Hindlimb muscle (tissue), 1 donor: ENCODE measurements at places on chromosomes 7 and 10. TPM values are rescaled to one million over a fixed set of nuclear protein-coding genes. Genes with fewer than 3 reads are reported as not detected.
A peak's percentile ranks its signal among the peaks of the same experiment; 100 is the strongest.

DNA sequence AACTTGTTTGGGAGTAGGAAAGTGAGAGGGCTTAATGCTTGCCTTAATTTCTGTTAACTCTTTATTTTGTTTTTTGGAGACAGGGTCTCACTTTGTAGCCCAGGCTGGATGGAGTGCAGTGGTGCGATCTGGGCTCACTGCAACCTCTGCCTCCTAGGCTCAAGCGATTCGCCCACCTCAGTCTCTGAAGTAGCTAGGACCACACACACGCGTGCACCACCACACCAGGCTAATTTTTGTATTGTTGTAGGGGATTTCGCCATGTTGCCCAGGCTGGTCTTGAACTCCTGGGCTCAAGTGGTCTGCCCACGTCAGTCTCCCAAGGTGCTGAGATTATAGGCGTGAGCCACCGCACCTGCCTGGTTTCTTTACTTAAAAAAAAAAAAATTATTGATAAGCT is 1.9 kb downstream of the PPP2R2D start:
- no peak for DNase-seq

DNA sequence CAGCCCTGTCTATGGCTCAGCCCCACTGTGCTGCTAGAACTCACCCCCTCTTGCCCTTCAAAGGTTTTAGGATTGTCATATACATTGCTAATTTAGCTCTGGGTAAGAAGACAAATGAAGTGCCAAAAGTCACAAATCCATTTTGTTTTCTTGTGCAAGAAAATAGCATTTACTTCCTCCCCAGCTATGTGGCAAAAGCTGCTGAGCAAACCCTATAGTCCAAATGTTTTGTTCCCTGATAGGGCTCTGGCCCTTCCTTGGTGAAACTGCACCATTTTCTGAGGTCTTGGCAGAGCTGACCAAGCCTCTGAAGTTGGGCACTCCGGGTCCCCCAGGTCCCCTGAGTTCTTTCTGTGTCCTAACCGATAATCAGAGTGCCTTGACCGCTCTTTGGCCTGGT is 84.1 kb upstream of the GJD4 start:
- DNase-seq: no peak

DNA sequence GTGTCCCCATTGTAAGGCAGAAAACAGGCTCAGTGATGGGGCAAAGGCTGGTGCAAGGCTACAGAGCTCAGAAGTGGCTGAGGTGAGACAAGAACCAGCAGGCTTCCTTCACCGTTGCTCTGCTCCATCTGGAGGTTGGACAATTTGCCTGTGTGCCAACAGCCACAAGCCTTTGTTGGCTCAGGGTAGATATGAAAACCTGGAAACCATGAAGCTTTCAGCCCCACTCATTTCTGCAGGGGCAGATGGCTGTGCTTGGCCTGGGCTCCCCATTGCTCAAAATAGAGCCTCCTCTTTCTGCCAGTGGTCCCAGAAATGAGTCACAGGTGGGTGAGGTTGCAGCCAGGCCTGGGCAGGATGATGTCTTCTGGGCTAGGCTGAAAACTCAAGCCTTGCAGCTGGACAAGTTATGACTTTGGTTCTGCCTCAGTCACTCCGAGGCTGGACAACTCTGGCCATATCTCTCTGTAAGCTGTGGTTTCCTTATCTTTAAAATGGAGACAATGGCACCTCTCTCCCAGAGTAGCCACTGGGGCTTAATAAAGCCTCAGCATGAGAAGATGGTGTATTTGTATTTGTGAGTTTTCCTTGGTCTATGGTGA is 12.2 kb upstream of the ZNF273 start:
- DNase-seq: no peak

- DNase-seq: no peak
These were observed 345.5 kb upstream of the POM121L12 start for GRCh38 chr7:52689912-52690311.

GRCh38 chr10:131019696-131020095 is 291.8 kb downstream of the TCERG1L start:
- DNase-seq: no peak

BLVRA gene
- polyA plus RNA-seq: 29.3 TPM

- DNase-seq: no peak
These were observed 119.0 kb downstream of the BTAF1 start for GRCh38 chr10:92042541-92042940.

VSTM4 gene
- 53.3 TPM for polyA plus RNA-seq

CCDC186 gene
- polyA plus RNA-seq: 10.3 TPM

DNA sequence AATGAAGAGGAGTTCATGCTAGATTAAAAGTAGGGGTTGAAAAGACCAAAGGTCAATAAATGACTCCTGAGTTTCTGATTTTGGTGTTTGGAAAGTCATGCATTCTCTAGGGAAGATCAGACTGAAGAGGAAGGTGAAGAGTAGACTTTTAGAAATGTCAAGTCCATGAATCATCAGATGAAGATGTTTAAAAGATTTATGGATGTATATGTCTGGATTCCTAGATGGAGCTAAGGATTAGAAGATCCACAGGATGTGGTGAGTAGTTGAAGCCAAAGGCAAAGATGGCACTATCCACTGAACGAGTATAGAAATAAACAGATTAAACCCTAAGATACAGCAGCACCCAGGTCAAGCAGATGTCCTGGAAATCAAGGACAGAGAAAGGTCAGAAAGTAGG is 298.5 kb downstream of the GPAM start:
- DNase-seq: no peak

DNA sequence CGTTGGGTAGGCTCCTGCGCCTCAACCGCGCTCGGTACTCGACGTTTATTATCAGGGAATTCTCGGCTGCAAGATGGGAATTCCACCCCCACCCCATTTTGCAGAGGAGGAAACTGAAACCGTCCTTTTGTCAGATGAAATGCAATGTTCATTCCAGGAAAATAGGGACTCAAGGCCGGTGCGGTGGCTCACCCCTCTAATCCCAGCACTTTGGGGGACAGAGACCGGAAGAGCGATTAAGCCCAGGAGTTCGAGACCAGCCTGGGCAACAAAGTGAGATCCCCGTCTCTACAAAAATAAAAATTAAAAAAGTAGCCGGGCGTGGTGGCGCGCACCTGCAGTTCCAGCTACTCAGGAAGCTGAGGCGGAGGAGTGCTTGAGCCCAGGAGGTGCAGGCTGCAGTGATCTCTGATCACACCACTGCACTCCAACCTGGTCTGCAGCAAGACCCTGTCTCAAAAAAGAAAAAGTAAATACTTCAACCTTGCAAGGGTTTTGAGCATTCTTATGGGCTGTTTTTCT is 720 bp upstream of the RFC2 start:
- no peak for DNase-seq

MRPL32 gene
- polyA plus RNA-seq: 35.9 TPM

DNA sequence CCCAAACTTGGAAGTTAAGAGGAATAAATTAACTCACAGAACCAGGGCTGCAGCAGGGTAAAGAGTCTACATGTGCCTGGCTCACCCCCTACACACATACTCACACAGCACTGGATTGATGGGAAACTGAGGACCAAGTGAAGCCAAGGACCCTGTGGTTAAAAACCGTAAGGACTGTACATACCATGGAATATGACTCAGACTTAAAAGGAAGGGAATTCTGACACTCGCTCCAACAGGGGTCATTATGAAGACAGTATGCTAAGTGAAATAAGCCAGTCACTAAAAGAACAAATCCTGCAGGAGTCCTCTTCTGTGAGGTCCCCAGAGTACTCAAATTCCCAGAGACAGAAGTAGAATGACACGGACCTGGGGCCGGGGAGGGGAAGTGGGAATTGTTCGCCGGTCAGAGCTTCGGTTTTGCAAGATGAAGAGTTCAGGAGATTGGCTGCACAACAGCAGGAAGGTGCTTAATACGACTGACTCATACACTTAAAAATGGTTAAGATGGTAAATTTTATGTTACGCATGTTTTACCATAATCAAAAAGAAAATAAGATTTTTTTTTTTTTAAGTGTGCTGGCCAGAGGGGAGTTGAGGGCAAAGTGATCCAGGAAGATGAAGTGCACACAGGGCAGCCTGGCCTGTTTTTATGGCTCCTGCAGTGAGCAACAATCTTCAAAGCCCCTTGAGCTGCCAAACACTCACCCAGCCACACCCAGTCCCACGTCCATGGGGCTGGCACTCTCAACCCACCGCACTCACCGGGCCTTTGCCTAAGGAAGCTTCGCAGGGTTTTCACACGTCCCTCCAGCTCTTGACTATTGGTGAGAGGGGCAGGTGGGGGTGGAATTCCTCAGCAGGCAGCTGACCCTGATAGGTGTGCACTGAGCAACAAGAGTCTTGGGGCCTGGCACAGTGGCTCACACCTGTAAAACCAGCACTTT is 26.4 kb downstream of the DRGX start:
- DNase-seq: no peak

GRCh38 chr7:149662591-149663095 is 110.7 kb downstream of the ZNF467 start:
- DNase-seq: peak; percentile 43

DNA sequence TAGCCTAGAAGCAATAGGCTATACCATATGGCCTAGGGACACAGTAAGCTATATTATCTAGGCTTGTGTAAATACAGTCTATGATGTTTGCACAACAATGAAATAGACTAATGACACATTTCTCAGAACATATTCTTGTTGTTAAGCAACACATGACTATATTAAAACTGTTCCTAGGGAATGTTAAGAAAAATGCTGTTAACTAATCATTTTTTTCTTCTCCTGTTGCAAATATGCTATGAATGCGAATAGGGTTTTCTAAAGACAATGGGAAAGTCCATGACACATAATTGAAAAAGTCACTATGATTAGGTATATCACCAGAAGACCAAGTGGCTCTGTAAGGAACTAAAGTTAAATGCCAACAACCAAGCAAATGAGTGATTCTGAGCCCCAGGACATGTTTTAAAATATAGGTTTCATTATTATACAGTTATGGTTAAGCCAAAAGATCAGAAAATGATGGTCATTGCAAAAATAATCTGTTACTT is 454.0 kb upstream of the SORCS1 start:
- DNase-seq: no peak
